ENCODE measurements at places on chromosomes 13 and 19.
A peak's percentile ranks its signal among the peaks of the same experiment; 100 is the strongest.

DNA sequence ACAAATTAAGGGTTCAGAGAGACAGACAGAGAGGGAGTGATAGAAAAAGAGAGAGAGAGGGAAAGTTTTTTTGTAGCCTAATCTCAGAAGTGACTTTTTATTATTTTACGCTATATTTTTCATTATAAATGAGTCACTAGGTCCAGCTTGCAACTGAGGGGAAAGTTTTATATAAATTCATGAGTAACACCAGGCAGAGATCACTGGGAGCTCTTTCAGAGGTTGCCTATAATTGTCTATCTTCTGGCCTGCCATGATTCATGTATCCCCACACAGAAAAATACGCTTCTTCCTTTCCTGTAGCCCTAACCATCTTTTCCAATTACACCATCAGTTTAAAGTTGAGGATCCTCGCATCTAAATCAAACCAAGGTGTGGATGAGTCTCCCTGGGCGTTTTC is 467.9 kb downstream of the SLITRK1 start:
- no peak for DNase-seq

DNA sequence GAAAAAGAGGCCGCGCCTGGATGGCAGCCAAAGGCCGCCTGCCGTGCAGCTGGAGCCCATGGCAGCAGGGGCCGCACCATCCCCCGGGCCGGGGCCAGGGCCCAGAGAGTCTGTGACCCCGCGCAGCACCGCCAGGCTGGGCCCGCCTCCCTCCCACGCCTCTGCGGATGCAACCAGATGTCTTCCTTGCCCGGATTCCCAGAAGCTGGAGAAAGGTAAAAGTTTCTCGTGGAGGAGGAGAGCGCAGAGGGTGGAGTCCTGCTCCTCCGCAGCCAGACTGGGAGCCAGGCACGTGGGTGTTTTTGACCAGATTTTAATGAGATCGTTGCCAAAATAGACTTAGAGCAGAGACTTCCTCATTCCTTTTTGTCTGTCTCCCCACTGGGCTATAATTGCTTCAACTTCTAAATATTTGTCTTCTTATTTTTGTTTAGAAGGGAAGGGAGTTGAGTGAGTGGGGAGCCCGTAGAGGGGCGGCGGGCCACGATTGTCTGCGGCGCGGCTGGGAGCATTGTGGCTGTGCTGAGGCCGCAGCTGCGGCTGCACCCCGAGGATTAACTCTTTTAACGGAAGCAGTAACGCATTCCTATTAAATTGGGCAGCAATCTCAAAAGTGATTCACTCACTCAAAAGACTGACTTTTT is 22.8 kb upstream of the NDUFS7 start:
- peak; percentile 89 for DNase-seq

DNA sequence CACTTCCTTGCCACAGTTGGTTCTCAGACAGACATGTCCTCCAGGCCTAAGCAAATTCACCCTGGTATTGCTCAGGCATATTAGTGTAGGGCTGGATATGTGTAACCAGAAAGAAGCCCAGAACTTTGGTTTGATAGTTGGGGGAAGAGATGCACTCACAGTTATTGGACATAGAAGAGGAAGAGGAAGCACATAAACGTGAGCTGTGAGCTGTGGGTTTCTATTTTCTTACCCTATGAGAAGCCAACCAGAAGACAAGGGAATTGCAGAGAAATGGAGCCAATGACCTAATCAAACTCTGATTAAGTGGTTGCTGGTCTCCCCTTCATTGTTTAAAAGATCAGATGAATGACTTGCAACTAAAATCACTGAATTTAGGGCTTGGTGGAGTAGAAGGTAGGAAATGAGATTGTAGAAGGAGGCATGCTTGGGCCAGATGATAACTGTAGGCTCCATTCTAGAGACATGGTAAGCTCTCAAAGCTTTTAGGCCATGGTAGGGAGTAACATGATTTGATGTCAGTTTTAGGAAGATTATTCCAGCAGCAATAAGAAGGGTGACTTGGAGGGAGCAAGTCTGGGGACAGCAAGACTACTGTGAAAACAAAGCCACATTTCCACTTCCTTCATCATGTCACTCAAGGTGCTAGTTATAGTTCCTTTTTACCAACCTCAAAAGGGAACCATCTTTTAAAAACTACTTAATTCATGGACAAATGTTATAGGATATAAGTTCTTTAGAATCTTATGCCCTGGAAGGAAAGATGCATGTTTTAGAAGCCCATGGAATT is 24.1 kb upstream of the WDFY2 start:
- DNase-seq: no peak

- DNase-seq: no peak
Observed at GRCh38 chr19:18521692-18522123, at the start of gene ELL. Gene ELL, minus strand, starts transcription at chr19:18522070. Its CDS starts 15 bp downstream, at chr19:18522055.

GRCh38 chr13:36543671-36544070 is 111.4 kb downstream of the CCNA1 start:
- no peak for DNase-seq

GRCh38 chr19:571566-571974 is 826 bp upstream of the BSG start:
- no peak for DNase-seq

- no peak for DNase-seq
Observed at GRCh38 chr19:40241809-40242384, 15.4 kb upstream of the CCNP start.
